ENCODE measurements at places on chromosomes 4 and X.

- H3K36me3 ChIP-seq, result no peaks in the 10 kb centered on the region
- no peaks in the 10 kb centered on the region for H3K27me3 ChIP-seq
Observed at GRCh38 chr4:142645475-142646108, 200.5 kb downstream of the INPP4B start.

GRCh38 chr4:171588051-171588545 lies 225.1 kb upstream of the GALNTL6 start:
- no peak overlapping the region for H3K4me3 ChIP-seq
- no peak for DNase-seq
- no peaks in the 10 kb centered on the region for H3K4me1 ChIP-seq
- H3K27me3 ChIP-seq, result no peaks in the 10 kb centered on the region
- no peaks in the 10 kb centered on the region for H3K36me3 ChIP-seq

DNA sequence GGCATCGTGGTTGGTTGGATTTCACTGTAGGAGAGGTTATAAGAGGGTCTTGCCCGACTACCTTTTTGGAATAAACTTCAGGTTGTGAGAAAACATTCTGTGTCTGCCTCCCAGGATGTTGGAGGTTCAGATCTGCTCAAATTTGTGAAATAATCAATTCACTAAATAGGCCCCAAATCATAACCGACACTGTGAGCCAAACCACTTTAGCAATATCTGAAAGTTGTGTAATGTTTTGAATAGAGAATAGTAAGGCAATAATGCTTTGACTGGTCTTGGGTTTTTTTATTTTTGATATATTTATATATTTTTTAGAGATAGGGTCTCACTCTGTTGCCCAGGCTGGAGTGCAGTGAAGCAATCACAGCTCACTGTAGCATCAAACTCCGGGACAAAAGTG lies 131.2 kb downstream of the GLRA3 start:
- H3K4me1 ChIP-seq, result no peaks in the 10 kb centered on the region
- H3K27me3 ChIP-seq, result no peaks in the 10 kb centered on the region
- no peak overlapping the region for H3K27ac ChIP-seq

DNA sequence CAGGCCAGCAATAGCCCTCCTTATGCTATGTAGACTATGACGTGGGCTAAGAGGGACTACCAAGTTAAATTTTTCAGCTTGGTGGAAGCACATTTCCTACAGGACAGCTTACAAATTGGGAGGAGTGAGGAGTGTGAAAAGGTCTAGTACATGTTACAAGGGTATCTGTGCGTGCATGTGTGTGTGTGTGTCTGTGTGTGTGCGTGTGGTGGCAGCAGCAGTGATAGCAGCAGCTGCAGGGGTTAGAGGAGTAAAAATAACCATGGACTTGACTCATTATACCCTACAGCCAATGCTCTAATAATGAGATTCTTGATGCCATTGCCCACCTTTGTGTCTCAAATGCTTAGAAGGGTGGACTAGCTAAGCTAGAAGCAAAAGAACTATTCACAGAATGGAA lies 88.6 kb downstream of the SLC9A7 start:
- no peak for DNase-seq
- H3K36me3 ChIP-seq, result no peaks in the 10 kb centered on the region
- no peaks in the 10 kb centered on the region for H3K27me3 ChIP-seq
- H3K4me3 ChIP-seq, result no peak overlapping the region

- no peak overlapping the region for H3K4me3 ChIP-seq
- H3K36me3 ChIP-seq, result no peaks in the 10 kb centered on the region
- no peaks in the 10 kb centered on the region for H3K27me3 ChIP-seq
- H3K4me1 ChIP-seq, result peaks cover 7% of the 10 kb centered on the region
- no peak for DNase-seq
Observed at GRCh38 chr4:140180577-140180976, 26.6 kb upstream of the MAML3 start.

DNA sequence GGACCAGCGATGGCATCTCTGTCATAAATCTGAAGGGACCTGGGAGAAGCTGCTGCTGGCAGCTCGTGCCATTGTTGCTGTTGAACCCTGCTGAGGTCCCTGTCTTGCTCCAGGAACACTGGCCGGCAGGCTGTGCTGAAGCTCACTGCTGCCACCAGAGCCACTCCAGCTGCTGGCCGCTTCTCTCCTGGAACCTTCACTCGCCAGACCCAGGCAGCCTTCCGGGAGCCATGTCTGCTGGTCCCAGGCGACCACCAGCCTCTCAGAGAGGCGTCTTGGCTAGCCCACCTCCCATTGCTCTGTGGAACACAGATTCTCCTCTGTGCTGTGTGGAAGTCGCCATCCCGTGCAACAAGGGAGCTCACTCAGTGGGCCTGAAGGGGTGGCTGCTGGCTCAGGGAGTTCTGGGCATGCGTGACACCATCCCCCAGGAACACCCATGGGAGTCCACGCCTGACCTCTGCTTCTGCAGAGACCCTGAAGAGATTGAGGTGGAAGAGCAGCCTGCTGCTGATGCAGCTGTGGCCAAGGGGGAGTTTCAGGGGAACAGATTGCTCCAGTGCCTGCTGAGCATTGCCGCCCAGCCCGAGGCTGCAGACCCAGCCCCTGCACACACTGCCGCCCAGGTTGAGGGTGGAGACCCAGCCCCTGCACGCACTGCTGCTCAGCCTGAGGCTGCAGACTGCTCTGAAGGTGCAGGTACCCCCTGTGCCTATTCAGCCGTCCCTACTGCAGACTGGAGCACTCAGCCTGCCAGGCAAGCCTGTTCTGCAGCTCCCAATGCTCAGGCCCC lies 33.1 kb upstream of the CYP4V2 start:
- H3K36me3 ChIP-seq, result no peaks in the 10 kb centered on the region
- H3K4me3 ChIP-seq, result no peak overlapping the region
- H3K27me3 ChIP-seq, result no peaks in the 10 kb centered on the region
- H3K4me1 ChIP-seq, result no peaks in the 10 kb centered on the region
- DNase-seq, result no peak
- no peak overlapping the region for H3K27ac ChIP-seq

- H3K27ac ChIP-seq, result no peak overlapping the region
- DNase-seq, result no peak
Observed at GRCh38 chrX:103847174-103847870, 15.3 kb upstream of the RAB9B start.

GRCh38 chr4:7462509-7462971 lies 27.8 kb upstream of the PSAPL1 start:
- no peaks in the 10 kb centered on the region for H3K27me3 ChIP-seq
- H3K4me3 ChIP-seq, result no peak overlapping the region
- H3K36me3 ChIP-seq, result no peaks in the 10 kb centered on the region
- no peaks in the 10 kb centered on the region for H3K4me1 ChIP-seq
- DNase-seq, result peak; percentile 27

- H3K4me3 ChIP-seq, result no peak overlapping the region
- H3K27ac ChIP-seq, result no peak overlapping the region
- no peaks in the 10 kb centered on the region for H3K36me3 ChIP-seq
- no peaks in the 10 kb centered on the region for H3K27me3 ChIP-seq
Observed at GRCh38 chrX:148133105-148133725, 152.1 kb downstream of the FMR1NB start.

- no peaks in the 10 kb centered on the region for H3K36me3 ChIP-seq
- H3K4me3 ChIP-seq, result no peak overlapping the region
- H3K27me3 ChIP-seq, result no peaks in the 10 kb centered on the region
- no peaks in the 10 kb centered on the region for H3K4me1 ChIP-seq
Observed at GRCh38 chr4:105106426-105106825, 40.2 kb upstream of the TET2 start.

- H3K4me3 ChIP-seq, result no peak overlapping the region
- no peaks in the 10 kb centered on the region for H3K27me3 ChIP-seq
- DNase-seq, result peak; percentile 53
- H3K27ac ChIP-seq, result no peak overlapping the region
Observed at GRCh38 chr4:129822701-129823100, 726.7 kb downstream of the C4orf33 start.

- H3K36me3 ChIP-seq, result no peaks in the 10 kb centered on the region
- peak; percentile 50 for DNase-seq
- no peaks in the 10 kb centered on the region for H3K27me3 ChIP-seq
- H3K4me1 ChIP-seq, result no peaks in the 10 kb centered on the region
Observed at GRCh38 chr4:166594326-166594946, 639.9 kb downstream of the SPOCK3 start.

- H3K36me3 ChIP-seq, result no peaks in the 10 kb centered on the region
- no peak for DNase-seq
- no peak overlapping the region for H3K4me3 ChIP-seq
- H3K27me3 ChIP-seq, result no peaks in the 10 kb centered on the region
- H3K27ac ChIP-seq, result no peak overlapping the region
Observed at GRCh38 chr4:121168446-121169281, 4.5 kb upstream of the TNIP3 start.

DNA sequence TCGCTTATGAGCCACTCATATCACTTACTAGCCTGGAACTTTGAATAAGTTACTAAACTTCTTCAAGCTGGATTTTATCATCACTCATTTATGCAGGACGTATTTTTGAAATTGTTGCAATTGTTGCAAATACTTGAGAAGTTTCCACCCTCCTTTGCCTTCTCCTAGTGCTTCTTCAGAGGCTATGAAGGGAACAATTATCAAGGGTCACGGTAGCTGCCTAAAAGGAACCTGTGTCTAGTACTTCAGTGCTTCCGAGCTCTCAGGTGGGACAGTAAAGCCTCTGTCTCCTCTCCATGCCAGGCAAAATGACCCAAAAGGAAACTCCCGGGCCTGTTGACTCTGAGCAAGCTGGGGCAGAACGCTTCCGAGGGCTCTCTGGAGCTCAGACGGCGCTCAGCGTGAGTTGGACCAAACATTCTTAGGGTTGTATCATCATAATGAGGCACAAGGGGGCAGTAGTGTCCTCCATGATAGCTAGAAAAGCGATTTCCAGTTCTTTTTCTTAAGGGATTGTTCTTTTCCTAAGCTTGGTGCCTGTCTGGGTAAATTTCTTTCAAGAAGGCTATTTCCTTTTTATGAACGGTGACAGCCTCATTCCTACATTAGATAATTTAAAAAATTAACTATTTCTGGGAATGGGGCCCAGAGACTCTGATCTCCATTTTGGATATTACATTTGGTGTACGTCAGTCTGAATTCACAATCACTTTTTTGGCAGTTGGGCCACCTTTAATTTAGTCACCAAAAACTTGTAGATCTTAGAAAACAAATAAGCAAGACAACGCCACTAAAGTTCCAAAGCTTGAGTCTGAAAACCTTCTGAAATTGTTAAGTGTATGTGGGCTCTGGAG lies 73.1 kb downstream of the PACRGL start:
- peak; percentile 32 for DNase-seq
- no peak overlapping the region for H3K4me3 ChIP-seq
- no peaks in the 10 kb centered on the region for H3K27me3 ChIP-seq
- no peak overlapping the region for H3K27ac ChIP-seq
- H3K4me1 ChIP-seq, result no peaks in the 10 kb centered on the region

- no peaks in the 10 kb centered on the region for H3K4me1 ChIP-seq
- H3K27ac ChIP-seq, result no peak overlapping the region
- H3K4me3 ChIP-seq, result no peak overlapping the region
- no peaks in the 10 kb centered on the region for H3K36me3 ChIP-seq
- no peak for DNase-seq
Observed at GRCh38 chr4:64384237-64385203, 24.7 kb downstream of the TECRL start.

DNA sequence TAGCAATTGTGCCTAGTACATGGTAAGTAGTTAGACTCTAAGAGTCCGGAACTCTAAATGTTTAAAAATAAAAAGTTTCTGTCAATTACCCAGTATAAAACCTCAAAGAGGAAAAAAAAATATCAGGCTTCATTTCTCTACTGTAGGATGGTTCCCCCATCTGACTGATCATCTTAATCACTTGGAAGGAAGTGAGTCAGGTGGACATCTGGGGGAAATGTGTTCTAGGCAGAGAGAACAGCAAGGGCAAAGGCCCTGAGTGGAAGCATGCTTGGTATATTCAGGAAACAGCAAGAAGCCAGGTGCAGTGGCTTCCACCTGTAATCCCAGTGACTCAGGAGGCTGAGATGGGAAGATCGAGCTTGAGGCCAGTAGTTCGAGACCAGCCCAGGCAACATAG lies 2.9 kb upstream of the EIF1AX start:
- no peaks in the 10 kb centered on the region for H3K27me3 ChIP-seq
- no peak for DNase-seq
- H3K4me3 ChIP-seq, result no peak overlapping the region
- H3K36me3 ChIP-seq, result peaks cover 7% of the 10 kb centered on the region

GRCh38 chrX:153353416-153353815 lies 19.5 kb downstream of the ZNF275 start:
- no peak overlapping the region for H3K27ac ChIP-seq
- H3K4me1 ChIP-seq, result no peaks in the 10 kb centered on the region
- no peaks in the 10 kb centered on the region for H3K27me3 ChIP-seq

DNA sequence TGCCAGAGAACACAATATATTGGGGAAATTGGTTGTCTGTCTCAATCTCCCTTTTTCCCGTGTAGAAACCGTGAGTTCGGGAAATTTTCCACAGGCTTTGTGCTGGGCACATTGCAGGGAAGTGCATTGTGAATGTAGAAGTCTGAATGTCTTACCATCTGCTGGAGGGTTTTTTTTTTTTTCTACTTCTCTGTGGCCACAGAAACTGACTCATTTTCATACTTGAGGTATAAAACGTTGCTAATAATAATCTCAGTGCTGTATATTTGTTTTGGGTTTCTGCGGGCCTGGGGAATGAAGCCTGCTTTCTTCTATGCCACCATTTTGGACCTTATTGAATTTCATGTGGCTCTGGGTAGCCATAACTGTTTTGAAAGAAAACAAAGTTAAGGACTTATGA lies 1001.2 kb downstream of the STIM2 start:
- no peak for DNase-seq
- no peaks in the 10 kb centered on the region for H3K27me3 ChIP-seq
- no peaks in the 10 kb centered on the region for H3K4me1 ChIP-seq
- H3K27ac ChIP-seq, result no peak overlapping the region
- H3K4me3 ChIP-seq, result no peak overlapping the region

DNA sequence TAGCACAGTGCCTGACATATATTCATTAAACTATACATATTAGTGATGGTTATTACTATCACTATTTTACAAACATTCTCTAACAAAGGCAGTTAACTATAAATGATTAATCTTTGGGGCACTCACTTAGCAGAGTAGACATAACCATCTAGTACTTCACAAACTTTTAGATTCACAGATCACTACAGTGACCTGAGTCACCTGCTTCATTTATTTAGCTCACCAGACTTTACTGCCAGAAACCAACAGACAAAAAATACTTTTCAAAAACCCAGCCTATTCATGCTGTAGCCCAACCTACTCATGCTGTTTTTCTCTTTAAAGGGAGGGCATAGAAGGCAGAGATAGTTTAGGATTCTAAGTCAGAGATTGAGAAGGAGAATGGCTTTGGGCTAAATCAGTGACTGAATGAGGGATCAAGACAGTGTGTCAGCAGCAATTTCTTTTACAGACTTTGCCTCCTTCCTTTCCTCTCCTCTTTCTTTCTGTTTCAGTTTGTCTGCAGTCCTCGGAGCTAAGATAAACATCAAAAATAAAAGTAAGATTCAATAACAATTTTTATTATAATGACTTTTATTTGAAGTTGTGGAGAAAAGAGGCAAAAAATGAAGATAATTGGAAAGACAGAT lies 34.7 kb upstream of the PDE5A start:
- no peaks in the 10 kb centered on the region for H3K27me3 ChIP-seq
- H3K4me3 ChIP-seq, result no peak overlapping the region
- no peak overlapping the region for H3K27ac ChIP-seq
- H3K36me3 ChIP-seq, result no peaks in the 10 kb centered on the region
- DNase-seq, result no peak

DNA sequence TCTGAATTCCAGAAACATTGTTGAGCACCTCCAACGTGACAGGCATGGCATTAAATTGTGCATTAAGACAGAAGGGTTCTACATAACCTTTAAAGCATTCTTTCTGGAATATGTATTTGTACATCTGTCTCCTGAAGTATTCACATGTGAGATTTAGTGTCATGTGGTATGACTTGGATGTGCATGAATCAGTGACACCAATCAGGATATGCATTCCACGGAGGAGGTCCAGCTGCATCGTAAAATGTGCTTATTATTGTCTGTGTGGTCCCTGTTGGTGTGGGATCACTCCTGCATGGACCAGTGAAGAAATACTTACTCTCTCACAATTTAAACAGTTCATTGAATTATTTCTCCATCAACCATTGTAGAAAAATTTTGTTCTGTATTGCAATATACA lies 149.0 kb downstream of the MID1 start:
- no peak overlapping the region for H3K27ac ChIP-seq
- no peaks in the 10 kb centered on the region for H3K27me3 ChIP-seq
- H3K4me3 ChIP-seq, result no peak overlapping the region
- H3K36me3 ChIP-seq, result peaks cover 13% of the 10 kb centered on the region
